ENCODE measurements at places on chromosomes 2 and 18.

- DNase-seq, result no peak
Observed at GRCh38 chr2:7020468-7020867, 103.3 kb downstream of the RNF144A start.

- DNase-seq, result peak; percentile 36
Observed at GRCh38 chr2:25215948-25216679, 47.7 kb upstream of the POMC start.

DNA sequence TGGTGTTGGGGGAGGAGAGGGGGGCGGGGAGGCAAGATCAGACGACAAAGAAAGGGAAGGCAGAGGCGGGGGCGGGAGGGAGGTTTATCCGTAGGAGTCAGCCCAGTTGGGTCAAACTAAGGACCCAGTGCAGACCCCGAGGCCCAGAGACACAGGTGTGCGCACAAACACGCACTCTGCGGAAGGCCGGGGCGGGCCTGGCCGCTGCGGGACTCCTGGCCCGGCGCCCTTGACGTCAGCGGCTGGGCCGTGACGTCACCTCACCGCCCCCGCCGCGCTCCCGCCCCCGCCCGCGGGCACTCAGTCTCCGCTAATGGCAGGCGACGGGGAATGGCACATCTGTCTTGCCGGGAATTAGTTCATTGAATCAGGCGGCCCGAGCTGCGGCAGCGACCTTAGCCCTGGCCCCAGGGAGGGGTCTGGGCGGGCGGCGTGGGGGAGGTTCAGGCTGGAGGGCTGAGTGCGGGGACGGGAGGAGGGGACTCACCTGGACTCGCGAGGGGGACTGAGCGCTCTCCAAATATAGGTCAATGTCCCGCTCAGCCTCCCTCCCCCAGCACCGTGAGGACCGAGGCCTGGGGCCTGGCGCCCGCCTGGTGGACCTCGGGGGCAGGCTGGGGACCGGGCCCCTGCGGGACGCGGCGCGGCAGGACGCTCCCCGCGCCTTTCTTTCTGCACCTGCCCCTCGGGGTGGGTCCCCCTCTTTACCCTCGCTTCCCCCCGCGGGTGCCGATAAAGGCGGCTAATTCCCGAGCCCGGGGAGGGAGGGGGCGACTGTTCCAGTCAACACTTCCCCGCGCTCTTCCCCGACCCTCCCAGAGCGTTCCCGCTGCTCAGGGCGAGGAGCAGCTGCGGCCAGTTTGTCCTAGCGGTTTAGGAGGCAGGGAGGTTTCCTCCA lies 15.5 kb upstream of the ECEL1 start:
- DNase-seq, result peak; percentile 17

- no peak for DNase-seq
Observed at GRCh38 chr2:89845532-89845931, 1154.1 kb downstream of the RPIA start.

- no peak for DNase-seq
Observed at GRCh38 chr2:172252154-172252553, 149.5 kb upstream of the DLX2 start.

DNA sequence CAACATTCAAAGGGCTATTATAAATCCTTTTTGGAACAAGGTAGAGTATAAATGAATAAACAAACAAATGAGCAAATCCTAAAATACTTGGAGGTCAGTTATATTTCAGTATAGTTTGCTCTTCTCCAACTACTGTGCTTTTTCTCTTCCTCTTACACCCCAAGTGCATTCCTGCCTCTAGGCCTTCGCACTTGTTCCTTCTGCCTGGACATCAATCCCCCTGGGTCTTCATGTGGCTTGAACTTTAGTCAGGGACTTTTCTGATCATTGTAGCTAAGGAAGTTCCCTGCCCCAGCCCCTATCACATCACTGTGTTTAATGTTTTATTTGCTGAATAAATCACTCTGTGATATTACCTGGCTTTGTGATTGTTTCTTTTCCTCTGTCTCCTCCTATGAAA lies 418.2 kb upstream of the HNRNPA3 start:
- no peak for DNase-seq

- DNase-seq, result no peak
Observed at GRCh38 chr2:17136877-17137276, 381.4 kb downstream of the RAD51AP2 start.

- DNase-seq, result no peak
Observed at GRCh38 chr2:158960193-158960592, 8.2 kb upstream of the TANC1 start.

DNA sequence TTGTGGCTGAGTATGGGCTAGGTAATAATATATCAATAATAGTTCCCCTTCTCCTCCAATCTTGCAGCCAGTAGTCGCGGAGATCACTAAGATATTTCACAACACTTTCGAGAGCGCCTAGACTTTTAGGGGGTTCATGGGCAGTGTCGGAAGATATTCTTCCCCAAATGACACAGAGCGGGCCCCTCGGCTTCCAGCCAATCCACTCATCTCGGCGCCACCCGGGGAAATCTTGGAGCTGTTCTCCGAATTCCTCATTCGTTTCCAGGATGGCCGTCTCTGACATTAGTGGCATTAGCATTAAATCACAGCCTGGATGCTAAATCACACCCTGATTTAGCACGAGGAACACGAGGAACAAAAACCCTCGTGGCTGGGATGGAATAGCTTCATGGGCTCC lies 437.7 kb downstream of the ZNF516 start:
- DNase-seq, result no peak

DNA sequence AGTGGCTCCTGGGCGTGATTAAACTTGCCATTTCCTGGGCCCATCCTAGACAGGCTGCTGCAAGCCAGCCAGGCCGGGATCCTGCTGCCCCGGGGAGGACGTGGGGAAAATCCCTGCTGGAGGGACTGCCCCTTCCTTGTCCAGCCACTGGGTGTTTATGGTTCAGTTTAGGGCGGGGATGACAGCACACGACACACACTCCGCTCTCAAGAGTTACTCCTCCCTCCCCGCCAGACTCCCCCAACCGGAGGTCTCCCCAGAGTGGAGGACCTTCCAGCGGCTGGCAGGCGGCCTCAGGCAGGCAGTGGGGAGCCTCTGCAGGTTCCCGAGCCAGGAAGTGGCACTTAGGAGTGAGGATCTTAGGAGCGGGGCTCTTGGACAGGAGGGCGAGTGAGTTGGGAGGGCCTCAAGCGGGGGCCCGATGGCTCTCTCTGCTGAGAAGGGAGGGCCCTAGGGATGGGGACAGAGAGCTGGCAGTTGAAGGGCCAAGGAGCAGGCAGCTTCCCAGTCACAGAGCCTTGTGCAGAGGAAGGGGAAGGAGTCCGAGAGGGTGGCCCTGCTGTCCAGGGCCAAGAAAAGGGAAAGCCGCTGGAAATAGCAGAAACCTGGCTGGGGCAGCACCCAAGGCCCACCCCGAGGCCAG lies 5.7 kb upstream of the GPR35 start:
- no peak for DNase-seq

DNA sequence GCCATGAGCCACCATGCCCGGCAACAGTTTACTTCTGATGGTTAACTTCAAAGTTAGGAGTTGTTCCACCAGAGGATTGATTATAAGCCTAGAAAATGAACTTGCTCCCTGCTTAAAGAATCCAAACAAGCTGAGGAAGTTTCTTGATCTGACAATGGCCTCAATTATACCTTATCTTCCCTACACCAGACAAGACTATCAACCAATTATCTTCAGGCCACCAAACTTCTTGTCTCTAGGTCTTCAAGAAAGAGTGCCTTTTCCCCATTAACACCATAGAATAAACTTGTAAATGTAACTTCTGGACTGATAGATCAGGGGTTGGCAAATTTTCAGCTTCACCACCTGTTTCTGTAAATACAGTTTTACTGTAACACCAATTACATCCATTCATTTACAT lies 15.0 kb downstream of the ZC3H8 start:
- DNase-seq, result no peak

GRCh38 chr2:70725505-70725904 lies 42.5 kb downstream of the ADD2 start:
- no peak for DNase-seq

GRCh38 chr2:170361090-170361936 lies 183.4 kb downstream of the MYO3B start:
- peak; percentile 5 for DNase-seq

- peak; percentile 0 for DNase-seq
Observed at GRCh38 chr2:198054299-198054698, 249.9 kb downstream of the PLCL1 start.

- no peak for DNase-seq
Observed at GRCh38 chr2:177282181-177282641, 17.7 kb upstream of the NFE2L2 start.

DNA sequence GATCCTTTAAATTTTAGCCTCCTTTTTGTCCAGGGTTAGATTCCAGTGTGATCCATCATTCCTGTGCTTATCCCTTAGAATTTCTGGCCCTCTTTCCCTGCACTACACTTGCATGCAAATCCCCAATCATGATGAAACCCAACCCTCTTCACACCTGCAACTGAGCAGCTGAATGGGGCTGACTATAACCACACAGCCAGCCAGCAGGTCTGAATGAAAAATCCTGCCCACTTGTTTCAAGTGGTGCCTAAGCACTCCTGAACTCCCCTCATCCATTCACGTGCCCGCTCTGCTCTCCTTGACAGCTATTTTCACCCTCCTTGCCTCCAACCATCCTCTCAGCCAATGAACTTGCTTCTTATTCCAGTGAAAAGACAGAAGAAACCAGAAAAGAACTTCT lies 80.5 kb upstream of the AFF3 start:
- no peak for DNase-seq

GRCh38 chr2:140136366-140136765 lies 1356.2 kb upstream of the NXPH2 start:
- no peak for DNase-seq

DNA sequence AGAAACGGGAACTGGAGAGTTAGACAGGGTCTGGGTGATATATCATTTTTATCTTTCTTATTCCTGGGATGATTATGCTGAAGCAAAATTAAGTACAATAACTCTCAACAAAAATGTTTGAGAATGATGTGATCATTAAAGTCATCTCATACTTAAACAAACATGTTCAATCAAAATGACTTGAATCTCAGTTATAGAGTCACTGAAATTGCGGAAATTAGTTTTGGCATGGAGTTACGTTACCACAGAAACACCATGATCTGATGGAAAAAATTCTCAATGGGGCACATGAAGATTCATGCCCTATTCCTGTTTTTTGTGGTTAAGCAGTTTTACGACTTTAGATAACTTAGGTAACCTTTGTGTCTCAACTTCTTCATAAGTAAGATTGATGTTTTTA lies 757.7 kb downstream of the EPHA4 start:
- no peak for DNase-seq

- DNase-seq, result no peak
Observed at GRCh38 chr2:175282300-175282699, 100.8 kb upstream of the ATP5MC3 start.

GRCh38 chr2:29615183-29615582 lies 306.2 kb downstream of the ALK start:
- DNase-seq, result no peak

GRCh38 chr18:48942554-48943261 lies 8.1 kb downstream of the SMAD7 start:
- DNase-seq, result no peak

GRCh38 chr2:26946841-26947784 lies 23.3 kb upstream of the MAPRE3 start:
- no peak for DNase-seq
